ENCODE measurements at places on chromosomes 7 and 10.

DNA sequence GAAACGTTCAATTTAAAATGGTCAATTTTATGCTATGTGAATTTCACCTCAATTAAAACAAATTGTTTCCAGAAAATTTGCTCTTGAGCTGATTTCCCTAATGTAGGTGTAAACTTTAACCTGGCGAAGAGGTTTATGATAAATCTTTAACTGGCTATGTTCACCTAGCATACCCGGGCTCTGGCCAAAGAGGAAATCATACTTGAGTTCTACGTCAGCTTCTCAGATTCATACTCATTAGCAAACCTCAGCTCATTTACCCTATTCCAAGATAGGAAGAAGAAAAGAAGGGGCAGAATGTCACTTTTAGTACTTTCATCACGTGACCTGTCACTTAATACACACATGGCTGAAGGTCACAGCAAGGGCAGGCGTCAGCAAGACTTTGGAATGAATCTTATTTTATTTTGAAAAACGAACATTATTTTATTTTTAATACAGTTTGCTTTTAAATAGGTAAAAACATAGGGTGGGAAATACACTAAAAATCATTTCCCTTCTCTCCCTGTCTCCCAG lies 97.0 kb downstream of the ABLIM1 start:
- no peak for DNase-seq

DNA sequence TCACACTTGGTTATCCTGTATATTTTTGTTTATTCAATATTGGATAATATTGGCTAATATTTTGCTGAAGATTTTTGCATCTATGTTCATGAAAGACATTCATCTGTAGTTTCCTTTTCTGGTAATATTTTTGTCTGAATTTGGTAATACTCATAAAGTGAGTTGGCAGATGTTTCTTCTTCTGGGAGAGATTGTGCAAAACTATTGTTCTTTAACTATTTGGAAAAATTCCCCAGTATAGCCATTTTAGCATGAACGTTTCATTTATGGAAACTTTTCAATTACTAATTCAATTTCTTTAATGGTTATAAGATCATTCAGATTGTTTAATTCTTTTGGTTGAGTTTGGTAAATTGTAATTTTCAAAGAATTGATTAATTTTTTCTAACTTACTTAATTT lies 560.8 kb upstream of the FZD8 start:
- no peak for DNase-seq

DNA sequence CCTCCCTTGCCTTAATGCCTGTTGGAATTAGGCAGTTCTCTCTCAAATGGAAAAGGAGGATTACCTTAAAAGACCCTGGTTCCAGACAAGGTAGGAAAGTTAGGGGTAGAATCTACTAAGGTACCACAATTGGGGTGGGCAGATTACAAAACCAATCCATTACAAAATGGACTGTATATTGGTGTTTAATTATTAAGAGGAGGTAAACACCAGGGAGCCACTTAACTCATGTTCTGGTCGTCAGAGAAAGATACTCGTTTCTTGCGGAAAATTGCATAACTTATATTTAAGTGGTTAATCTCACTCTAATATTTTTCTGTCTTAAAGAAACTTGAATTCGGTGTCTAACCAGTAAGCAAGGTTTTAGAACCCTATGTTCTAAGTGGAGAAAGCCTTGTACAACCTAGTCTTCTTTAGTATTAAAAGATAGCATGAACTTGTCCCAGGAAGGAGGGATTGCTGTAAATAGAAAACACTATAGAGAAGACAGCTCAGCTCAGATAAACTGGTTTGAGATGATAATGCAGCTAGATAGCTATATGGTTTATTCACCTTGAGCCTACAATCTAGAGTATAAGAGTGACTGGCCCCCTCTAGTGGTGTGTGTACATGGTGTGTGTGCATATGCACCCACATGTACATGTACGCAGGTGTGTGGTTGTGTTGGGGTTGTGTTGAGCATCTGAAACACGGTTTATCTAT lies 58.0 kb upstream of the STRIP2 start:
- DNase-seq = peak; percentile 18

GRCh38 chr7:27912751-27913150 lies 172.8 kb downstream of the TAX1BP1 start:
- no peak for DNase-seq

GRCh38 chr10:78626471-78626870 lies 442.3 kb upstream of the ZMIZ1 start:
- DNase-seq = no peak

GRCh38 chr7:121938429-121938996 lies 65.6 kb downstream of the PTPRZ1 start:
- no peak for DNase-seq

- no peak for DNase-seq
Measured at GRCh38 chr7:2639181-2639681, 7.4 kb downstream of the TTYH3 start.

- no peak for DNase-seq
Measured at GRCh38 chr7:128153436-128153835, 87.6 kb upstream of the LEP start.

DNA sequence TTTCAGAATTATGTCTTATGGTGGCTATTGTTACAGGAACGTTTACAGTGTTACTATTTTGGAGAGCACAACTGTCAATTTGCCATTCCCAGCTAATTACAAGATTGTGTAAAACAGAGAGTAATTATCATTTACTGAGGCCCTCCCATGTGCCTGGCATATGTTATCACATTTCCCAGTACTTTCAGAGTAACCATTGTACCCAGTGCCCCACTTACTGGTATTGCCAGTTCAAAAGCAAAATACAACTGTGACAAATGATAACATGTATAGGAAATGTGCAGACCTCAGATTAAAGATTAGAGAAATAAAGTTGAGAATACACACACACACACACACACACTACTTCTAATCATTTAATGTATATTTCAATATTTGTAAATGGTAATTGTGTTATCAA lies 572.5 kb downstream of the POM121L12 start:
- no peak for DNase-seq

DNA sequence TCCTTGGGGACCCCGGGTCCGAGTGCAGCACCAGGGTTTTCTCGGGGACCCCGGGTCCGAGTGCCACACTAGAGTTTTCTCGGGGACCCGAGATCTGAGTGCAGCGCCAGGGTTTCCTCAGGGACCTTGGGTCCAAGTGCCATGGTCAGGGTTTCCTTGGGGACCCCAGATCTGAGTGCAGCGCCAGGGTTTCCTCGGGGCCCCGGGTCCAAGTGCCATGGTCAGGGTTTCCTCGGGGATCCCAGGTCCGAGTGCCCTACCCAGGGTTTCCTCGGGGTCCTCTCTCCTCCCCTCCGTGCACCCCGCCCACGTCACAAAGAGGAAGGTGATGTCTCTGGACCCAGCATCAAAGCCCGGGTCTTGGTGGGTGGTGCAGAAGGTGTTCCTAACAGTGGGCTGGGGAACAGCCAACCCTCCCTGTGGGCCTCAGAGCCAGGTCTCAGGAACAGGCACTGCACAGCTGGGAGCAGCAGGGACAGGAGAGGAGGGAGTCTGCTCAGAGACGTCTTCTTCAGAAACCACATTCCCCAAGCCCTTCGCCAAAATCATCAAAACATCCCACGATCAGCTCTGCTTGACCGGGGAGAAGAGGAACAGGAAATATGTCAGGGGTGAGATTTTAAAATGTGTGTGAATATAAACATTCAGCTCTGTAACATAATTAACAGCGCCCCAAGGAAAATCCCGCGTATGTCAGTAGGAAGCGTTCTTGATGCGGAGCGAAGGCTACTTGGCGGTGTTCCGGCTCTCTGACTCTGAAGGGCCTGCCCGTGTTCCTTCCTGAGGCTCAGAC lies 540.7 kb downstream of the DNAJB6 start:
- DNase-seq = no peak

- no peak for DNase-seq
Measured at GRCh38 chr7:150753826-150754603, 16.8 kb downstream of the GIMAP5 start.

DNA sequence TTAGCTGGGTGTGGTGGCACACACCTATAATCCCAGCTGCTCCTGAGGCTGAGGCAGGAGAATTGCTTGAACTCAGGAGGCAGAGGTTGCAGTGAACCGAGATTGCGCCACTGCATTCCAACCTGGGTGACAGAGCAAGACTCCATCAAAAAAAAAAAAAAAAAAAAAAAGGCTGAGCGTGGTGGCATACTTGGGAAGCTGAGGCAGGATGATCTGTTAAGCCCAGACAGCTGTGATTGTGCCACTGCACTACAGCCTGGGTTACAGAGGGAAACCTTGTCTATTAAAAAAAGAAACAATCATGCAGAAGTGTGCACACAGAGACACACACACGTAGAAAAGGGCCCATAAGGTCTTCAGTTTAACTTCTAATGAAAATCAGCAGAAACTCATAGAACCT lies 150.6 kb downstream of the TPST1 start:
- no peak for DNase-seq

DNA sequence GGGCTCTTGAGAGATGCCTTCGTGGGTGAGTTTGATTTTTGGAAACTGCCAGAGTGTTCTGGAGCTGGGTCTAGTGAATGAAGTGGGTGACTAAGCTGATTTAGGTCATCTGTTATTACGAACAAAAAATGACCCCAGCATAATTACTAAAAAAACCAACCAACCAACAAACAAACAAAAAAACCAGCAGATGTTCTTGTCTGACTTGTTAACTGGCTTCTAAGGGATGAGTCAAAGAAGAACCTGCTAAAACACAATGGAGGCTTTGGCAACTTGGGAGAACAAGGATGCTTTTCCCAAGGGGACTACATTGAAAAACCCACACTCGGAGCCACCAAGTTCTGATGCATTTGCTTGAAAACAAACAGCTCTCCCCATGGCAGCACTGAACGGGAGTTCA lies 11.5 kb downstream of the TACR2 start:
- DNase-seq = no peak

DNA sequence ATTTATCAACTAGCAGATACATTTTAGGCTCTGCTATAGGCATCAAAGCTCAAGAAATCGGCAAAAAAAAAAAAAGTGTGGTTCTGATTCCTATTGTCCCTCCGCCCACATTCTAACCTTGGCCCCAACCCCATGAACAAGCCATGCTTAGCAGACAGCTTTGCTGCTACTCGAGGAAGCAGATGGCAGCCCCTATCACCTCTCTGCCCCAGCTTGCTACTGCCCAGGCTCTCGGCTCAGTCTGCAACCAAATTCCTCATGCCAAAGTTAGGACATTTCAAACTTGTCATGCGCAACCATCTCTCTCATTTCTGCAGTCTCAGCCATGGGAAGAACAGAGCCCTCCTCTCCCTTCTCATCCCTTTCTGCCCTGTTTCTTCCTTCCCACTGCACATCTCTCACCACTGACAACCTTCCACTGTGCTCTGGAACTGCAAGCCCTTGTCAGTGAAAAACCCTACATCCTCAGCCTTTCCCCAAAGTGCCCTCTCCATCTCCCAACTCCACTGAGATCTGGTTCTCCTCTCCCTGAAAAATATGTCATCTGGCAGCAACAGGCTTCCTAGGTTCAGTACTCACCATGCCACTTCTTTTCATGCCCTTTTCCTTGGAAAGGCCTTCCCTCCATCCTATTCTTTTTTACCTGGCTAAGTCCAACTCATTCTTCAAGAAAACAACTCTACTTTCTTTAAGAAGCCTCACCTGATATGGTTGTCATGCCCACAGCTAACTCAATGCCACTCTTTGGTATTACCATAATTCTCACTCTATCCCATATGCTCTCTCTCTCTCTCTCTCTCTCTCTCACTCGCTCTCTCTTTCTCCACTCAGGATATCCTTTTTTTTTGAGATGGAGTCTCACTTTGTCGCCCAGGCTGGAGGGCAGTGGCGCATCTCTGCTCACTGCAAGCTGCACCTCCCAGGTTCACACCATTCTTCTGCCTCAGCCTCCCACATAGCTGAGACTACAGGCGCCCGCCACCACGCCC lies 60.1 kb upstream of the FHIP2A start:
- no peak for DNase-seq

All from activated T-cell treated with anti-CD3 and anti-CD28 coated beads, Interleukin-2, amount 50 U/mL, for 4 hours (primary cell).